ENCODE measurements at places on chromosomes 12 and 14. TPM values are rescaled to one million over a fixed set of nuclear protein-coding genes. Genes with fewer than 3 reads are reported as not detected.

The GUCY2C gene
- total RNA-seq = not detected

The IFNG gene
- not detected for total RNA-seq

The SLC25A21 gene
- not detected for total RNA-seq

The RASSF8 gene
- total RNA-seq = 15.8 TPM

The TUNAR gene
- not detected for total RNA-seq

The SLC6A12 gene
- total RNA-seq = 0.33 TPM

The CELA1 gene
- total RNA-seq = not detected

The ESYT1 gene
- total RNA-seq = 182 TPM

The TAS2R42 gene
- total RNA-seq = not detected

The DAO gene
- total RNA-seq = not detected

DNA sequence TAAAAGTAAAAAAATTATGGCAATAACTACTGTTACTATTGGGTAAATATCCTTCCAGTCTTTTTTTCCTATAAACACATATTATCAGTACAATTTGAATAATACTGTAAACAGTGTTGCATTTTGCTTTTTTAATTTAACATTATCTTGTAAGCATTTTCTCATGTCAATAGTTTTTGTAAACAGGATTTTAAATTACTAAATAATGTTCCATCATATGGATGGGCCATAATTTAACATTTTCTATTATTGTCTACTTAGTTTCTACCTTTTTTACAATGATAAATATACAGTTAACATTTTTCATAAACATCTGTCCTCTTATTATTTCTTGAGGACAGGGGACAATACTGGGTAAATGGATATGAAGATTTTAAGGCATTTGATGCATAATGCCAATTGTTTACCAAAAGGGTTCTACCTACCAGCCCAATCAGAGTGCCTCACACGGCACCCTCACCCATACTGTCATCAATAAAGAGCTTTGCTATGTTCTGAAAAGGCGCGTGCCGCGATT, 759 bp upstream of the ACVR1B start:
- no peaks in the 10 kb centered on the region for H3K27me3 ChIP-seq
- no peaks in the 10 kb centered on the region for H3K36me3 ChIP-seq
- no peak for DNase-seq
- H3K4me1 ChIP-seq = peaks cover 28% of the 10 kb centered on the region
- H3K27ac ChIP-seq = peak overlapping the region; percentile 69

DNA sequence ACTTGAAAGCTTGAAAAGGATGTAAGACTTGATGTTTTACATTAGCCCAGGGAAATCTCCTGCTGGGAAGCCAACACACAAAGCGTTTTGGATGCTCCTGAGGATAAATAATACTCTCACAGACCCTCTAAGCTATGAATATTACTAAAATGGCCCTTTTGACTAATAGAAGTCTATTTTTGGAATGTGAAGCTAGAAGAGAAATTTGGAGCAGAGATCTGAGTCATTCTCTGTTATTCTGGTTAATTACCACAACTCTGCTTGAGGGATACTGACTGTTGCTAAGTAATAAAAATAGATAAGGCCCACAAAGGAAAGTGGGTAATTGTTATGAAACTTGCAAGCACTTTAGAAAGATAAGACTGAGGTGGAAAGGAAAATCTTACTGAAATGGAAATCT, 346.2 kb upstream of the STXBP6 start:
- DNase-seq = no peak
- no peaks in the 10 kb centered on the region for H3K36me3 ChIP-seq
- no peaks in the 10 kb centered on the region for H3K27me3 ChIP-seq
- no peak overlapping the region for H3K4me3 ChIP-seq
- H3K27ac ChIP-seq = no peak overlapping the region

DNA sequence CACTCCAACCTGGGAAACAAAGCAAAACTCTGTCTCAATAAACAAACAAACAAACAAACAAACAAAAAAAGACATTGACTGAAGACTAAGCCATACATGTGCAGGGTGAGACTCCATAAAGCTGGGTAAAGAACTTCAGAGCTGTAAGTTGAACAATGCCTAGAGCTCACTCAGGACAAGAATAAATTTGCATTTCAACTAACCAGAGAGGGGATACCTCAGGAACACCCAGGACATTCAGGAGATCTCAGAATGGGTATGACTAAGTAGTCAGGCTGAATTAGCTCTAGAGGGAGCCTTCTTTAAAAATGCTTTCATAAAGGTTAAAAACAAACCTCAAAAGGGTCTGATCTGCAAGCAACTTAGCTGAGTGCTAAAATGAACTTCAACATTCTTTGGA, 267.7 kb upstream of the DIO3 start:
- DNase-seq = no peak
- H3K27me3 ChIP-seq = no peaks in the 10 kb centered on the region
- no peak overlapping the region for H3K4me3 ChIP-seq
- no peaks in the 10 kb centered on the region for H3K4me1 ChIP-seq
- H3K27ac ChIP-seq = no peak overlapping the region

- H3K4me3 ChIP-seq = no peak overlapping the region
- H3K36me3 ChIP-seq = no peaks in the 10 kb centered on the region
- H3K27ac ChIP-seq = no peak overlapping the region
- no peak for DNase-seq
- H3K27me3 ChIP-seq = no peaks in the 10 kb centered on the region
Measured at GRCh38 chr14:90674716-90675115, 141.5 kb downstream of the TTC7B start.

- no peaks in the 10 kb centered on the region for H3K36me3 ChIP-seq
- no peaks in the 10 kb centered on the region for H3K27me3 ChIP-seq
- H3K27ac ChIP-seq = no peak overlapping the region
Measured at GRCh38 chr12:25332143-25332542, 81.4 kb upstream of the KRAS start.

GRCh38 chr12:39605996-39606395, 13.6 kb downstream of the ABCD2 start:
- no peak for DNase-seq
- no peaks in the 10 kb centered on the region for H3K27me3 ChIP-seq

DNA sequence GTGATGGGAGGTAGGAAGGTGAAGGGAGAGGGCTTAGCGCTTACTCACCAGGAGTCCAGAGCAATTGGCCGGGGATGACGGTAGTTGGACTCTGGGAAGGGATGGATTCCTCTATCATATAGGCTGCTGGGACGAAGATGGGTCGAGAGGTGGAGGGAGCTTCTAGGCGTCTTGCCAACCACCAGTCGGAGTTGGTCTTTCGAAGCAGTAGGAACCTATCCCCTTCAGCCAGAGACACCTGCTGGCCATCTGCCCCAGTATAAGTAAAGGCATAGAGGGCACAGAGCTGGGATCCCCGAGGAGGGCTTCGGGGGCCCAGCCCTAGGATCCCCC, 657 bp downstream of the ARHGAP9 start:
- H3K27me3 ChIP-seq = no peaks in the 10 kb centered on the region
- no peak overlapping the region for H3K27ac ChIP-seq
- peaks cover 15% of the 10 kb centered on the region for H3K4me1 ChIP-seq
- no peak for DNase-seq
- H3K4me3 ChIP-seq = no peak overlapping the region

DNA sequence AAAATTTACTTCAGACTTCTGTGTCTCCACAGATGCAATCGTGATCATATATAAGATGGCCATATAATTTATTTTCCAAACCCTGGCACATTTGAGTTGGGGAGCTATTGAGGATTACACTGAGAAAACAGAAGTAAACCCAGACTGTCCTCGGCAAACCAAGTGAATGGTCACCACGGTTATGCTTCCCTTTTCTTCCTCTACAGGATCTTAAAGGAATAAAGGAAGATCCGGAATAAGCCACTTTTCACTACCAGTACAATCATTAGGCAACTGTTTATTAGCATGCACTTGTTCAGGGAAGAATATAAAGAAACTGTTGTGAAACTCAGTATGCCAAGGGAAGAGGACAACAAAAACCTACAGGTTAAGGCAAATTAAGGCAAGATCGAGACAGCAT, 27.6 kb downstream of the SBNO1 start:
- no peak overlapping the region for H3K4me3 ChIP-seq
- no peaks in the 10 kb centered on the region for H3K4me1 ChIP-seq
- no peaks in the 10 kb centered on the region for H3K27me3 ChIP-seq
- peaks cover 6% of the 10 kb centered on the region for H3K36me3 ChIP-seq

DNA sequence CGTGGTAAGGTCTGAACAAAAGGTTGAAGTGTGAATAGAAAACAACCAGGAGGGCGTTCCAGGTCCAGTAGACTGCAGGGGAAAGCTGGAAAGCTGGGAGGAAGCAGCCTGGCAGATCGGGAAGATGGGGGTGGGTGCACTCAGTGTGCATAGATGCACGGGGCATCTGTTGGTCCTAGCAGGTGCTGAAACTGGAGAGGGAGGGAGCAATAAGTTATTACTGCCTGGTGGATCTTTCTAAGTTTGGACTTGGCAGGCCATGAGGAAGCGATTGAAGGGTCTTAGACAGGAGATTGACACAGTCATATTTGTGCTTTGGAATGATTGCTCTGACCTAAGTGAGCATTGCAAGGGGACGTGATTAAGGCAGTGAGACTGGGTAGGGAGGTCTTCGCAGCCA, 194.4 kb downstream of the EFCAB11 start:
- no peaks in the 10 kb centered on the region for H3K36me3 ChIP-seq
- DNase-seq = no peak
- H3K27me3 ChIP-seq = no peaks in the 10 kb centered on the region
- no peaks in the 10 kb centered on the region for H3K4me1 ChIP-seq
- no peak overlapping the region for H3K27ac ChIP-seq

DNA sequence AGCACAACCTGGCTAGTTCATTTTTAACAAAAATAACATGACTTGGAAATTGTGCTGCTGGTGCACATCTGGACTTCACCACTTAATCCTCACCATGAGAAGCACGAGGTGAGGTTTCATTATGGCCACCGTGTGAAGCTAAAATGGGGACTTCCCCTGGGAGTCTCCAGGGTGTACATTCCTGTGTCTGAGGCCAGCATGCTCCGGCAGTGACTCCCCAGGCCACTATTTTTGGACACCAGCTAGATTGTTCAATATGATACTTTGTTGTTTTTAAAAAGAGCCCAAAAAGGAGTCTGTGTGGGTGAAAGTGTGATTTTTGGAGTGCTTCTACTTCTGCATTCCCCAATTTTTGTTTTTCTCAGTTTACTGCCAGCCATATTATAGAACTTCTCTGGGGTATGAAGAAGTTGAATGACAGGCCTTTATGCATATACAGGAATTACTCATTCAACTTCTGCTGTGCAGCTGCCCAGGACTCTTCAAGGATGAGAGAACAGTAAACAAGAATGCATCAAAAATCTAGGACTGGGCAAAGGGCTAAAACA, 16.9 kb upstream of the AICDA start:
- no peaks in the 10 kb centered on the region for H3K4me1 ChIP-seq
- no peak for DNase-seq
- no peaks in the 10 kb centered on the region for H3K36me3 ChIP-seq
- no peaks in the 10 kb centered on the region for H3K27me3 ChIP-seq

- no peaks in the 10 kb centered on the region for H3K27me3 ChIP-seq
- no peaks in the 10 kb centered on the region for H3K4me1 ChIP-seq
- no peak overlapping the region for H3K27ac ChIP-seq
- H3K36me3 ChIP-seq = no peaks in the 10 kb centered on the region
- no peak overlapping the region for H3K4me3 ChIP-seq
Measured at GRCh38 chr12:84856156-84856900, 56.3 kb downstream of the SLC6A15 start.

DNA sequence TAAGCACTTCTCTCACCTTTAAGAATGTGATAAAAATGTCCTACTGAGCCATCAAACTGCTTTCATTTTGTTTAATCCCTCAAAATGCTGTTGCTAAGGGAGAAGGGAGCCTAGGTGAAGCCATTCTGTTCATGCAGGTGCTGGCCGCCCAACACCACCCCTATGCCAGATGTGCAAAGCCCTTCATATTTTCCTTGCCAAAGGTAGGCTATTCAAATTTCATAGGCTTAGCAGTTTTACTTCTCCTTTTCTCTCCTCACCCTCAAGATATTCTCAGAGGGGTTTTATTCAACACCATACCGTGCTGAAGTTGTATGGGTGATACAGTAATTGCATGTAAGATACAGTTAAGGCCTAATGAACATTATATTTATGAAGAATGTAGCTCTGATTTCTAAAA, 461.7 kb downstream of the GXYLT1 start:
- H3K36me3 ChIP-seq = no peaks in the 10 kb centered on the region
- H3K4me3 ChIP-seq = no peak overlapping the region
- no peaks in the 10 kb centered on the region for H3K27me3 ChIP-seq
- no peaks in the 10 kb centered on the region for H3K4me1 ChIP-seq
- no peak for DNase-seq

GRCh38 chr14:89165189-89166181, 251.5 kb downstream of the FOXN3 start:
- H3K4me3 ChIP-seq = no peak overlapping the region
- H3K27ac ChIP-seq = no peak overlapping the region
- no peaks in the 10 kb centered on the region for H3K27me3 ChIP-seq
- no peaks in the 10 kb centered on the region for H3K36me3 ChIP-seq

- no peak overlapping the region for H3K27ac ChIP-seq
- H3K27me3 ChIP-seq = no peaks in the 10 kb centered on the region
- H3K4me1 ChIP-seq = no peaks in the 10 kb centered on the region
- H3K36me3 ChIP-seq = no peaks in the 10 kb centered on the region
- no peak for DNase-seq
Measured at GRCh38 chr14:68741839-68742470, 50.9 kb downstream of the ZFP36L1 start.

DNA sequence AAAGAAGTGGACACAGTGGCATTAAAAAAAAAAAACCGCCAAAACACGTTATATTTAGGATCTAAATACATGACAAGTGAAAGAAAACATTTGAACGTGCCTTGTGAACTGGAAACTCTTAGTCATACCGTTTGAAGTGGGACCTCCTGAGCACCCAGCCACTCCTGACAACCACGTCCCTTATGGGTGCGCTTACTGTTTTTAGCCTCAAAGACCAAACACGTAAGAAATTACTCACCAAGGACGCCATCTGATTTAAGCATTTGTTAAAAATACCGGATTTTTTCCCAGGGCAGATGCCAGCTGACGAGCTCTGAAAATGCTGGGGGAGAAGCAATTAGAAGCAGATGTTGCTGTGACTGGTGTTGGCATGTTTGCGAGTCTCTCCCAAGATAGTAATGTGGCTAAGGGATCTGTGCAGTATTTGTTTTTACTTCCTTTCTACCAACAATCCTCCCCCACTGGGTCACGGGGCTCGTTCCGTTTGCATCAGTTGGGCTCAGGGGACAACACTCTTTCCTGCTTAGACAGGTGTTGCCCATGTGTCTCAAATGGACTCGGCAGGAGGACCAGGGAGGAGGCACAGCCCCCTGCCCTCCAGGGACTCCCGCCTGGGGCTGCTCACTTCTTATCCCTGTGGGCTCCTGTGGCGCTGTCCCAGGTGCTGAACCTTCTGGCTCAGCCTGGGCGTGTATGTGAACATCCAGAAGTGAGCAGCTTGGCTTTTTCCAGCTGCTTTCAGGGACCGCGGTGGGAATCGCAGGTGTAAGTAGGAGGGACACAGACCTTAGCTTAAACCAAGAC, 101.0 kb downstream of the BEGAIN start:
- H3K27ac ChIP-seq = no peak overlapping the region
- DNase-seq = peak; percentile 75
- no peaks in the 10 kb centered on the region for H3K27me3 ChIP-seq

GRCh38 chr12:93243689-93244513, 133.8 kb upstream of the NUDT4 start:
- H3K4me3 ChIP-seq = no peak overlapping the region
- DNase-seq = peak; percentile 23
- H3K27me3 ChIP-seq = no peaks in the 10 kb centered on the region
- H3K27ac ChIP-seq = no peak overlapping the region

GRCh38 chr12:94756789-94757188, 106.4 kb upstream of the TMCC3 start:
- no peaks in the 10 kb centered on the region for H3K36me3 ChIP-seq
- H3K27ac ChIP-seq = no peak overlapping the region
- no peak for DNase-seq
- no peaks in the 10 kb centered on the region for H3K27me3 ChIP-seq
- H3K4me1 ChIP-seq = no peaks in the 10 kb centered on the region

Data from body of pancreas (tissue), 4 donors.